Activated naive CD8-positive, alpha-beta T cell treated with anti-CD3 and anti-CD28 coated beads, Interleukin-2, amount 50 U/mL, for 16 hours (primary cell): ENCODE measurements at places on chromosomes 5 and 9.

DNA sequence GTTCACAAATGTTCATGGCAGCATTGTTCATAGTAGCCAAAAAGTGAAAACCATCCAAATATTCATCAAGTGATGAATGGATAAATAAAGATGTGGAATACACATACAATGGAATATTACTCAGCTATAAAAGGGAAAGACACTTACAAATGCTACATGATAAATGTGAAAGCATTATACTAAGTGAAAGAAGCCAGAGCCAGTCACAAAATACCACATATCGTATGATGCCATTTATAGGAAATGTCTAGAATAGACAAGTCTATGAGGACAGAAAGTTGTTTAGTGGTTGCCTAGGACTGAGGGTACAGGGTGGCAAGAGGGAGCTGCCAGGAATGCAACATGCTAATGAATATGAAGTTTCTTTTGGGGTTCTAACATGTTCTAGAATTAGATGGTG is 148.7 kb downstream of the DEPDC1B start:
- no peak for DNase-seq

DNA sequence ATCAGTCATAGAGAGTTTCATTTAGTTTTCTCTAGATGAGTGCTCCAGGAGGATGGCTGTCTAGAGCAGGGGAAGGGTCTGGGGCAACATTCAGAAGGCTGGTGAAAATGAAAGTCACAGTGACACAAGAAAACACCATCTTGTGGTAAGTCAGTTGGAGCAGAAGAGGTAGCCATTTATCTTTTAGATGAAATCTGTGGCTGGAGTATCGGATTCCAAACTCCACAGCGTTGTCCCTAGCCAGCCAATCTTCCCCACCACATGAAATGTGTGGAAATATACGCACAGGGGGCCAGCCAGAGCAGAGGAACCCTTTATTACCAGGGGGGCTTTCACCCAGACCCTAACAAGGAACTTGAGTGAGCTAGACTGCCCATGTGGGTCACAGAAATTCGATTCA is 15.9 kb upstream of the TNFAIP8 start:
- no peak for DNase-seq

GRCh38 chr9:129379181-129379836 is 201.2 kb upstream of the IER5L start:
- DNase-seq: no peak

- no peak for DNase-seq
Measured at GRCh38 chr9:69900406-69900805, 79.8 kb downstream of the CFAP95 start.

- DNase-seq: no peak
Measured at GRCh38 chr9:134712926-134713325, 71.3 kb downstream of the COL5A1 start.

DNA sequence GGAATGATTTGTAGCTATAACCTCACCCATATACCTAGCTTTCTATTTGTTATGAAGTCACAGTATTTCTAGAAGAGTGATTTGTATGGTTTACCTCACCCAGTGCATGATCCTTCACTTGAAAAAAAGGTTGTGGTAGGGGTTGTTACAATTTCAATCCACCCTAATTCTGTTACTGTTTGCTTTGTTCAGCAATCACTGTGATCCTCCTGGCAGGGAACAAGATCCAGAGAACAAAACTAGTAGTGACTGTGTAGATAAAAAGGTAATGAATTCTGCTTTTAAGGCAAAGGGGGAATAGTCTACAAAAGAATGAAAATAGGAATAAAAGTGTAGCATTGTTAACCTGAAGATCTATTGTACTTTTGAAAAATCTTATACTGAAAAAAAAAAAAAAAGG is 191.3 kb upstream of the SH3GL2 start:
- no peak for DNase-seq

- no peak for DNase-seq
Measured at GRCh38 chr5:118796081-118796480, 192.3 kb downstream of the DTWD2 start.

DNA sequence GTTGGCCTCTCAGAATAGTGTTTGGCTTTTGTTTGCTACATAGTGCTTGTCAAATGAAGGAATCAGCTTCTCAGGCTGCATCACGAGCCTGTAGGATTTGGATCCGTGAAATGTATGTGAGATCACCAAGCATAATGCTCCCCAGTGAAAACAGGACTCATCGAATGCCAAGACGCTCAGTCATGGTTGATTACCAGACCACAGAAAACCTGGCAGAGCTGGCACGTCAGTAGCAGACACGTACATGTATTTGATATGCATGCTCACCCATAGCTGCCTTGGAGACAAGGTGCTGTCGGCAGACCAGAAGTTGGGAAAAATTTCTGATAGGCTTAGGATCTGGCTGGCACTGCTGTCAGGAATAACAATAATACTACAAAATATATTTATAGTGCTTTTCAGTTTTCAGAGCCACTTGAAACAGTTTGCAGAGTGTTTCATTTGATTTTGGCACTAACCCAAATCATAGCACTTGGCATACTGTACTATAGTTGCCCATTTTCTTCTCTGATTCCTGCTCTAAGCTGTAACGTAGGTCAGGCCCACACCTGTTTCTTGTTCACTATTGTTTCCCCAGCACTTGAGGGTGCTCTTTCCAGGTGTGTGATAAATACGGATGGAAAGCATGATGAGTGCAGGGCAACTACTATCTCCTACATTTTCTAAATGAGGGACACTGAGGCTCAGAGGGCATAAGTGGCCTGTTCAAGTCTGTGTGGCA is 226.1 kb downstream of the NR3C1 start:
- DNase-seq: no peak

DNA sequence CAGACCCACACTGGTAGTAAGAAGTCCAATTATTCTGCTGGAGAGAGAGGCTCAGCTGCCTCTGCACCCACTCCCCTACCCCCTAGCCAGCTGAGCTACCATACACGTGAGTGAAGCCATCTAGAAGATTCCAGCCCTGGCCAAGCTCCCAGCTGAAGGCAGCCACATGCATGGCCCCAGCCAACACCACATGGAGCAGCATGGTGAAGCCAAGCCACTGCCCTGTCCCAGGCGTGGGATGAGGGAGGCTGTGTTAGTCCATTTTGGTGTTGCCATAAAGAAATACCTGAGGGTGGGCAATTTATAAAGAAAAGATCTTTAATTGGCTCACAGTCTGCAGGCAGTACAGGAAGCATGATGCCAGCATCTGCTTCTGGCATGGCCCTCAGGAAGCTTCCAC is 20.0 kb upstream of the VDAC1 start:
- no peak for DNase-seq

- DNase-seq: no peak
Measured at GRCh38 chr9:123860603-123861002, 69.3 kb downstream of the DENND1A start.

DNA sequence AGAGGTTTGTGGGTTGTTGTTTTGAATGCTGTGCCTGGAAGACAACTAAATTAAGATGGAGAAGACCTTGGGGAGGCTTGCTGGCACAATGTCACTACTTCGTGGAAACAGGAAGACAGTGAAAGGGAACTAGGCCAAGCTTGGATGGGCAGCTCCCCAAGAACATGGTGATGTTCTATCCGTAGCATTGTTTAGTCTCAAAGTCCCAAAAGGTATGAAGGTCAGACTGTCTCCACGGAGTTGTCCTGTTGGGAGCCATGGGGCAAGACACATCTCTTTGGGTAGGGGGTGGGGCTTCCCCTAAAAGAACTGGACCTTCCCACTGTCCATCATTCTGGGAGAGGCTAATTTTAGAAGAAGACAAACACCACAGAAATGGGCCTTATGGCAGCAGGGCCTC is 140.5 kb downstream of the ENTREP1 start:
- DNase-seq: no peak

- no peak for DNase-seq
Measured at GRCh38 chr9:134066913-134067851, 644 bp downstream of the BRD3 start.

- no peak for DNase-seq
Measured at GRCh38 chr9:106869458-106869857, 6.5 kb downstream of the ZNF462 start.

- DNase-seq: no peak
Measured at GRCh38 chr9:122191584-122191983, 31.9 kb downstream of the MORN5 start.

DNA sequence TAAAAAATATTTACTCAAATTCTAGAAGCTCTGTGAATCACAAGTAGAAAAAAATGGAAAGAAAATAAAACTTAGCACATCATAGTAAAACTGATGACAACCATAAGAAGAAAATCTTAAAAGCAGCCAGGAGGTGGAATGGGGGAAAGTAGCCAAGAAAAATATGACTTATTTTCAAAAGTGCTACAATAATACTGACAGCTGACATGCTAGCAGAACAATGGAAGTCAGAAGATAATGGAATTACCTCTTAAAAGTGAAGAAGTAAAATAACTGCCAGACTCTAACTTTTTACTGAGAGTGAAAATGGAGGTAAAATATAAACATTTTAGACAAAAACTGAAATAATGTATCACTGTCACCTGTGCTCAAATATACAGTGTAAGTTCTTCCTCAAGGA is 532.2 kb upstream of the SGCD start:
- DNase-seq: no peak

DNA sequence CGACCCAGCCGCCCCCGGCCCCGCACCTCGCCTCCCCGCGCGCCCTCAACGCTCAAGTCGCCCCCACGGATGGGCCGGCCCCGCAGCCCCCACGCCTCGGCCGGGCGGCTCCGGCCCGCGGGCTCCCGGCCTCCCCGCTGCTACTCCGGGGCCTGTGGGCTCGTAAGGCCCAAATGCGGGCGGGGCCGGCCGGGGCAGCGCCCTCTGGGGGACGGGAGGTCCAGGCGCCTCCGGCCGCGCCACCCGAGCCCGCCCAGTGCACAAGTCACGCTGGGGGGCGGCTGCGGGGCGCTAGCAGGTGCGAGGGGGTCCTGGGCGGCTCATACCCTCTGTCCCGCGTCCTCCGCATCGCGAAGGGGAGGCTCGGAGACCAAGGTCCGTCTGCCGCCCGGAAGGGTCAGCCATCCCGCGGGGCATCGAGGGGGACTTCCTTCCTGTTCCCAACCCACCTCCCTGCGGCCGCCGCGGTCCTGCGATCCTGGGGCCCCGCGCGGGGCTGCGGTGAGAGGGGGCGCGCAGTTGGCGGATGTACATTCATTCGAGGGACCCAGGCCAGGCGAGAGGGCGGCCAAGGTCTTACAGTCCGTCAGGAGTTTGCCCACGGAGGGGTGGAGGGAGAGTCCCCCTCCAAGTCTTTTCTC is at the start of gene CIZ1:
Gene CIZ1, minus strand, starts transcription at position 167 of the 641 bp plus-strand sequence. CDS start 715 bp downstream, outside the sequence.
- peak; percentile 49 for DNase-seq

DNA sequence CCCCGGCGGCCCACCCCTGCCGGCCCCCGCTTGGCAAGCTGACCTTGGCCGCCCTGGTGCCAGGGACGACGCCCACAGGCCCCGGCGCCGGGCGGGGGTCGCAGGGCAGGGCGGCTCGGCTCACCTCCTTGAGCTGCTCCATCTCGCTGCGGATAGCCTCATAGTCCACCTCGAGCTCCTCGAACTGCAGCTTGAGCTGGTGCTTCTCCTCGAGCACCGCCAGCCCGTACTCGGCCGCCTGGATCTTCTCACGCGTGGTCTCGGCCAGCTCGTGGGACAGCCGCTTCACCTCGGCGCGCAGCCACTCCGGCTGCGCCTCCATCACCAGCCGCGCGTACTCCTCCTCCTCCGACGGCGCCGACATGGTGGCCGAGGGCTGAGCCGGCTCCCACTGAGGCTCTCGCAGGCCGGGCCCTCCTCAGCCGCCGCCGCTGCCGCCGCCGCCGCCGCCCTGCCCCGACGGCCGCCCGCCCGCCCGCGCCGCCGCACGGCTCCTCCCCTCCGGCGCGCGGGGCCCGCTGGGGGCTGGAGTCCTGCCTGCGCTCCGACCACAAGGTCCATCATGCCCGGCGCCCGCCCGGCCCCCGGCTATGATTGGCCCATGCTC is at the start of gene BICD2:
Gene BICD2, minus strand, starts transcription at position 453 of the 607 bp plus-strand sequence. Its CDS starts 89 bp downstream, at position 364.
- no peak for DNase-seq

GRCh38 chr9:116064970-116065369 is 88.6 kb upstream of the PAPPA start:
- no peak for DNase-seq

- no peak for DNase-seq
Measured at GRCh38 chr9:126695186-126695585, 81.5 kb downstream of the LMX1B start.

DNA sequence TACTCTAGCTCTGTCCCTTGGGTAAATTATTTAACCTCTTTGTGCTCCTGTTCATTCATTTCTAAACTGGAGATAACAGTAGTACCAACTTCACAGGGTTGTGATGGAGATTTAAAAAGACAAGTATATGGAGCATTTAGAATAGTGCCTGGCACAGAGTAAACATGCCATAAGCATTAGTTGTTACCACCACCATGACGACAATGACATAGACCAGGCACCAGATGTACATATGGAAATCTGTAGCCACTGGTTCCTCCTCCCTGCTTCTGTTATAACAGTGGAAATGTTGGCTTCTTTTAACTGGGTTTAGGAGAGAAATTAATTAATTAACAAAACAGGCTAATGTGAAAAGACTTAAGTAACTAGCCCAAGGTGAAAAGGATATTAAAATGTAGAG is 217.5 kb downstream of the DENND1A start:
- DNase-seq: no peak

- DNase-seq: no peak
Measured at GRCh38 chr5:139856714-139857113, 61.1 kb downstream of the PSD2 start.

DNA sequence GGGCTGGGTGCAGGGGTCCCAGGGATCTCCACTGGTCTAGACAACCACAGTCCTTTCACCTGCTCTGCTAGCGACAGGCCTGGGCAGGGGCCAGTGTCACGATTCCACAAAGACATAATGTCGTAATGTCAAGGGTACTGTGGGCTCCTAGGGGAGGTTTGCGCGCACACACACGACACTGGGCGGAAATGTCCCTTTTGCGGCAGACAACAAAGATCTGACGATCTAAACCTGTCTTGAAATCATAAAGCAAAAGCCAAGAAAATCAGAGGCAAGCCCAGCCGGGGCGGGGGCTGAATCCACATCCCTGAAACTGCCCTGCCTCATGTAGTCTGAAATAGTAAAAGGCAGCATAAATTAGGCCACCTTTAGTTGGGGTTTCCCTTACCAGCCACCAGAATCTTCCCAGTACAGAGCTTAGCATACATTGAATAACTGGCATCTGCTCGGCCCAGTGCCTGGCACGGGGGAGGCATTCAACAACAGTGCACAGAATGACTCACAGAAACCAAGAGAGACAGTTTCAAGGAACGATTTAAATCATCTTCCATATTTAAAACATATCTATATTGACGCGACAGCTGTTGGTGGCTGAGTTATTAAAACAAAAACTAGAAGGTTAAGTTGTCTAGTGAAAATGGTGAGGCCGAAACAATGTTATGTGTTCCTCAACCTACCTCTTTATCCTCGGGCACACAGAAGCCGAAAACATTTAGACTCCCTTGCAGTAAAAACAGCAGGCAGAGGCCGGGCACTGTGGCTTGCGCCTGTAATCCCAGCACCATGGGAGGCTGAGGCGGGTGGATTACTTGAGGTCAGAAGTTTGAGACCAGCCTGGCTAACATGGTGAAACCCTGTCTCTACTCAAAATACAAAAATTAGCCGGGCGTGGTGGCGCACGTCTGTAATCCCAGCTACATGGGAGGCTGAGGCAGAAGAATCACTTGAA is 151.0 kb downstream of the MYO10 start:
- no peak for DNase-seq

DNA sequence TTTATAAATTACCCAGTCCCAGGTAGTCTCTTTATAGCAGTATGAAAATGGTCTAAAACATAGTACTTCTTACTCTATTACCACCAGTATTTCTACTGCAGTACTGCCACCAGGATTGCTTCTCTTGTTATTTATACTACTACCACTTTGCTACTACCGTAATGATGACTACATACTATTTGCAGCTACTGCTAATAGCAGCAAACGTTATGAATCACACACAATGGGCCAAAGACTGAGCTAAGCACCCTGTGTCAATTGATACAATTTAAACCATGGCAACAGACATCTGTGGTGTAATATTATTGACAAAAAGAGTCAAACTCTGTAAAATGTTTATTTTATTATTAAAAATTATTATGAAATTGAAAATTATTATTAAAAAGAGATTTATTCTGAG is 15.3 kb upstream of the KIF12 start:
- no peak for DNase-seq
